ENCODE measurements at places on chromosomes 3 and 15.

DNA sequence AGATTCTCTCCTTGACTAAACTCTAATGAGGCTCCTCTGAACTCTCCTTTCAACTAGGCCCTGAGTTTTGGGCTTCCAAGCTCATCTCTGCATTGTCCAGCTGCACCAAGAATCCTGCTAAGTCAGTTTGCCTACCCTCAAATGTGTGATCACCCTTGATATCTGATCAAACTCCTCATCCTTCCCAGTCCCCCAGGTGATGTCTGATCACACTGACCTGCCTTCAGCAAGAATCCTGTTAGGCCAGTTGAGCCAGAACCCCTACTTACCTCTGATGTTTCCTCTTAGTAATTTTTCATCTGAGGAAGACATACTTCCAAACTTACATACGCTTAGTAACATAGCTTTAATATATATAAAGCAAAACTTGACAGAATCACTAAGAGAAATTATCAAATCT is 28.8 kb downstream of the SUMF1 start:
- no peak for DNase-seq

GRCh38 chr3:54831112-54831511 is 96.7 kb downstream of the LRTM1 start:
- no peak for DNase-seq

GRCh38 chr3:152389316-152389934 is 120.7 kb downstream of the MBNL1 start:
- no peak for DNase-seq

- no peak for DNase-seq
Observed at GRCh38 chr3:111782943-111783342, 76.1 kb upstream of the PHLDB2 start.

DNA sequence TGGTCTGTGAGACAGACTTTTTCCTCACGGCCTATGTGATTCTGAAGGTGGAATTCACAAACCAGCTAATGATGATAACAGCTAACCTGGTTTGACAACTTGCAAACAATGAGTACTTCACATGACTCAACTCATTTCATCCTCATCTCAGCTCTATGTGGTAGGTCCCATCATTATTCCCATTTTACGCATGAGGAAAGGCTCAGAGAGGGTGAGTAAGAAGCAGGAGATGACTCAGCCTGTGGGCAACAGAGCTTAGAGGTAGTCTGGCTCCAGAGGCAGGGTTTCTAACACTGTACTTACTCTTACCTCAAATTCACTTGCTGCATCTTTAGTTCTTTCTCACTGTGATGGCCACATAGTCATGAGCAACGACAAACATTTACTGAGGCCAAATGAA is 25.8 kb upstream of the PSMD6 start:
- DNase-seq: no peak

DNA sequence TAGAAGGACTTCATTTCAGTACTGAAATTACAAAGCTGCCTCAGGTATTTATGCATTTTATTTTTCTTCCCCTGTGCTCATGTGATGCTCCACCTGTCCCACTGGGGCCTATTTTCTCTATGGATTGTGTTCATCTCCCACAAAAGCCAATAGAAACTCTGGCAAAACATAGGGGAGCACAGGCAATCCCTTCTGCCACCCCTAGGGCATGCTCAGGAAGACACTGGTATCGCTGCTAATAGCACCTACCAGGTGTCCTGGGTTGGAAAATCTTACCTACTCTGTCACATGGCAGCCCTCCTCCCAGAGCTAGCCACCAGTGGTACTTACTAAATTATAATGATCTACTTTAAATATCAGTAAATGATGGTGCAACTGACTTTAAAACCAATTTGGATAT is 427.4 kb downstream of the FGF12 start:
- DNase-seq: no peak

DNA sequence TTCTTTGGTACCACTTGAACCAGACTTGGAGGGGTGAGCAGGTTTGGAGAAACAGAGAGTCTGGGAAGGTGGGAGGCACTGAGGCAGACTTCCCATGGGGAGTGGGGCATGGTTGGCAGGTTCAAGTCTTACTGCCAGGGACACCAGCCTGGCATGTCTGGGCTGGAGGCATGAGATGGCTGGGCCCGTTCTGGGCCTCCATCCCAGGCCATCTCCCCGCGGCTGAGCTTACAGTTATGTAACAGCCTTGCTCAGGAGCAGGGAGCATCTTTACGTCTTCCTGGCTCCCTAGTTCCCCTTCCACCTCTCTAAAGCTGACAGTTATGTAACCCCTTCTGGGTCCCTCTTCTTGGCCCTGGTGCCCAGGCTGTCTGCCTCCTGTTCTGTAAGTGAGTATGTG is 12.4 kb downstream of the VIPR1 start:
- DNase-seq: no peak

GRCh38 chr3:45631486-45631885 is 36.9 kb downstream of the LIMD1 start:
- no peak for DNase-seq

DNA sequence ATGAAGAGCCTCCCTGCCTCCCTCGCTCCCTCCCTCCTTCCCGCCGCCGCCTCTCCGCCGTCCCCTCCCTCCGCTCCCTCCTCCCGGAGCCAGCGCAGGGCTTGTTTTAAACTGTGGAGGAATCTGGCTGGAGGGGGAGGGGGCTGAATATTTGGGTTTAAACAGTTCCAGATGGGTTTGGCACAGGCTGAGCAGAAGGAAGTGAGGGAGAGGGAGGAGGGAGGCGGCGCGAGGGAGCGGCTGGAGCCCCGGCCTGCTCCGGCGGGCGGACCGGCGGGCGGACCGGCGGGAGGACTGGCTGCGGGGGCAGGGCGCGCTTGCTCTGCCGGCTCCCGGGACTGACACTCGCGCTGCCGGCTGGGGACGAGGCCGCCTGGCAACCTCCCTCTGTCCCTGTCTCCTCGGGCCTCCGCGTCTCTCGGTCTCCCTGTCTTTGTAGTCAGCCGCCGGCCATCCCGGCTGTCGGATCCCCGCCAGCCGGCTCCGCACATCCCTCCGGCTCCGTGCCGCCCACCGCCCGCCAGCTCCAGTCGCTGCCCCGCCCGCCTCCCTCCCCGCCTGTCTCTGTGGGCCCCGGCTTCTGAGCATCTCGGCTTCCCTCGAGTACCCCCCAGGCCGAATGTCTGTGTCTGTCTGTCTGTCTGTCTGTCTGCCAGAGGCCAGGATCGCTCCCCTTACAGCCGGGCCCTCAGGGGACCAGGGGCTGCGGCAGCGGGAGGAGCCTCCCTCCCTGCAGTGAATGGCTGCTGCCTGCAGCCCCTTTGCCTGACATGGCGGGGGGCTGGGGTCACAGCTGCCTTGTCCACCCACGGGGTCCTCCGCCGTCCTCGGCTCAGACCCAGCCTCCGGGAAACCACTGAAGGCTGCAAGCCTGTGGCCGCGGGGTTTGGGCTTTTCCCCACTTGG is 7.6 kb downstream of the EPHB3 start:
- peak; percentile 85 for DNase-seq

DNA sequence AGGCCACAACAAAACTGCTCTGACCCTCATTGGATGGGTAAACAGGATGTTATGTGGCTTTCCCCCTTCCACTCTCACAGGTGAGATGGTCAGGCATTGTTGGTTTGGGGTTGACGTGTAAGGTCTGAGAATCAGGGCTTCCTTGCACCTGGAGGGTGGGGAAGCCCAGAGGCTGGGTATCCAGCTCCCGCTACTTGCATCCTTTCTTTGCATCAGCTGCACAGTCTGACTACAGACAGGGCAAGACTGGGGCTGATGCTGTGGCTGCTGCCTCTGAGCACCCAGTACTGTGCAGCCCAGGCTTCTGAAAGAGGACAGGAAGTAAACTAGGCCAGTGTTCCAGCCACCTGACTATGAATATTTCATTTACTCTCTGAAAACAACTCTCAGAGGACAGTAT is 58.0 kb upstream of the ATP2B2 start:
- no peak for DNase-seq

DNA sequence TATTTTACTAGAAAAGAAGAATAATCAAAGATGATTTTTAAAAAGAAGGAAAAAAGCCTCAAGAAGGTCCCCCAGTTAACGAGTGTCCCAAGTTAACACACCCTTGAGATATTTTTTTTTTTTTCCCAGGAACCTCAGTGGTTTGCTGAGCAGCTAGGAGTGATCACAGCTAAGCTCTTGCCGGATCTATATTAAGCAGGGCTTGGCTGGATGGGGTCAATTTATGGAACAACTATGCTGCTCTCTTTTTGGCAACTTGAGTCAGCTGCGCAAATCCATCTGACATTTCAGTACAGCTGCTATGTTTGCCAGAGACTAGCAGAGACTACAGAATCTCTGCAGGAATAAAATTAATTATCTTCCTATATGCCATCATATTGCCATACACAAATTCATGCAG is at the start of gene LMOD3:
Gene LMOD3, minus strand, starts transcription at position 193 of the 400 bp plus-strand sequence. CDS start 209 bp downstream, outside the sequence.
- no peak for DNase-seq

DNA sequence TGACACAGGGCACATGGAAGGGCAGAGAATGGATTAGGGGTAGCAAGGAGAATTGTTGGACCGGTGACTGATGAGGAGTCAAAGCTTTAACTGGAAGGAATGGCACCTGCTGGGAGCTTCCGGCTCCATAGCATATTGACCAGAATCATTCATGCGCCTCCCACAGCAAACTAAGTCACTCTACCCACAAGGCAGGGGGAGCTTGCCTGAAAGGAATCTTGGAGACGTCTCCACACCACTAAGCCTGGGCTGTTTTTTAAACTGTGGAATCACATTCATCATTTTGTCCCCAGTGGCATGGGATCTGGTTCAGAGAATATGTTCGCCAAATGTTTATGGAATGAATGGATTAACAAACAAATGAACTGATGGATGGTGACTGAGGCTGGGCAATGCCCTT is 57.0 kb upstream of the ITGA11 start:
- DNase-seq: no peak

DNA sequence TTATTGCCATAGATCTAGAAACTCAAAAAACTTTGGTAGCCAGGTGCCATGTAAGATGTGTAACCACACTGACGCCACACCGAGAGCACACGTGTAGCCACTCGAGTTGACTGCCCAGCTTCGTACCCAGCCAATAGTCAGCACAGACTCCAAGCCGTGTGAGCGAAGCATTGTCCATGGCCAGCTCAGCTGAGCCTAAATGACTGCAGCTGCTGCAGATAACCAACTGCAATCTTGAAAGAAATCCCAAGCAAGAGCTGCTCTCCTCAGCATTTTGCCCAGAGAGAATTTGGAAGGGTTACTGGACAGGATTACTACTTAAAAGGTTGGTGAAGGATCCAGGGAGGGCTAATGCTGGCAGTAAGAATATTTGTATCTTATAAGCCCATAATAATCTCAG is 193.0 kb upstream of the THRB start:
- no peak for DNase-seq

GRCh38 chr3:130779031-130779430 is 32.4 kb upstream of the PIK3R4 start:
- DNase-seq: no peak

- no peak for DNase-seq
Observed at GRCh38 chr15:82621970-82622369, 25.2 kb downstream of the CPEB1 start.

DNA sequence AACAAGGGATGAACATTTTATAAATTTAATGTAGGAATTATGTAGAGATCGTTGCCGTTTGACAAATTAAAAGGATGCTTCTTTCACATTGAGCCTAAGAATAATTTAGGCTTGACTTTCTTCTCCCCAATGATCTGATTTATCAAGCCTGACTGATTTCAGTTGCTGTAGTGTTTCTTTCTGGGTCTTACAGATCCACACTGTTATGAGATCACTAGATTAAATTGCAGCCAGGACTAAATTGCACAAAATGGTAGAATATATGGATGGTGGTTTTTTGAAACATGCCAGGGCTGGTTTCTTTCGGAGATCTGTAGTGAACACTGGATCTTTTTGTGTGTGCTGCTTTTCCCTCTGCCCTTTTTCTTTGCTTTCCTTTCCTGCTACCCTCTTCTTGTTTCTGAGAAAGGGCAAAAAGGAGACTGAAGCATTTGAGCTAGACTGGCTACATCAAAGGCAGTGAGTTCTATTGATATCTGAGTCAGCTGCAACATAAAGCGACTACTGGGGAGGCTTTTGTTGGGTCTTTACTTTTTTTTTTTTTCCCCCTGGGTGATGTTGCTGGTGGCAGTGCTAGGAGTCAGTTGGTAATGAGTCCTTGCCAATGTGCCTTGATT is 83.0 kb downstream of the AKAP13 start:
- no peak for DNase-seq

DNA sequence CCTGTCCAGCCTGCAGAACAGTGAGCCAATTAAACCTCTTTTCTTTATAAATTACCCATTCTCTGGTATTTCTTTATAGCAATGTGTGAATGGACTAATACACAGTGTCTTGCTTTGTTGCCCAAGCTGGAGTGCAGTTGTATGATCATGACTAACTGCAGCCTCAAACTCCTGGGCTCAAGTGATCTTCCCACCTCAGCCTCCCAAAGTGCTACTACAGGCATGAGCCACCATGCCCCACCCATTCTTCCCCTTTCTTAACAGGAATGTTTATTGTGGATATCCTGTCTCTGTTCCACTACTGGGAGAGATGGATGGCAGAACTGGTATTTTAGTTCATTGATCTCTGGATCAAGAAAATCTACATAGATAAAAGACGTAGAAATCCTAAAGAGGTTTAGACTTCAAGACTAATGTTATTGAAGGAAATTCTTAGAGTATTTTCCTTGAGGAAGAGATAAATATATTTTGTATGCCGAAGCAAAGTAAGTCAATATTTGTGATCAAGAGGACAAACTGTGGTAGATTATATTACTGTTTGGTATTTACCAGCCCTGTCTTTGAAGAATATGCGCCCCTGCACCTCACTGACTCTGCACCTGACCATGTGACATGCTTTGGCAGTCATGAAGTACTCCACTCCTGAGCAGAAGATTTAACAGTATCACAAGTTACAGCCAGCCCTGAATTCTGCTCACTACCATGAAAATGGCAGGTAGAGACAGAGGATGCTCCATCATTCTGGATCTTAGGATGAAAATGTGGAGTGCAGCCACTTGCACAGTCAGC is 42.9 kb downstream of the UACA start:
- DNase-seq: no peak

GRCh38 chr3:112119962-112120836 is 12.8 kb downstream of the GCSAM start:
- no peak for DNase-seq

DNA sequence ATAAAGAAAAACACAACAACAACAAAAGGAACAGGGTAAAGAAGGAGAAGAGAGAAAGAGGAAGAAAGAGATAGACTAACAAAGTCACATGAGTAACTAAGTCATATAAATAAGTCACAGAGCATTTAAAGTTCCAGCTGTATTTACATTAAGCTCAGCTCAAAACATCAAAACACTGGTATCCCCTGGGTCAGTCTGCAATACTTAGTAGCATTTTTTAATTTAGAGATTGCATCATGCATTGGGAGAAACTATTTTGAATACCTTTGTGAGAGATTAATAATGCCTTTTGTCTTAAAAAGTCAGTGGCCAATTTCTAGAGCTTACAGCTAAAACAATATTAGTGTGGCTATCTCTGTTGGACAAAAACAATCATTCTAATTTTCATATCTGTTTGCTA is 78.4 kb downstream of the NEK10 start:
- DNase-seq: no peak

- DNase-seq: no peak
Observed at GRCh38 chr15:76058714-76059319, 968 bp upstream of the TMEM266 start.
